ENCODE measurements at places on chromosomes 7 and 10. TPM values are rescaled to one million over a fixed set of nuclear protein-coding genes. Genes with fewer than 3 reads are reported as not detected.

DNA sequence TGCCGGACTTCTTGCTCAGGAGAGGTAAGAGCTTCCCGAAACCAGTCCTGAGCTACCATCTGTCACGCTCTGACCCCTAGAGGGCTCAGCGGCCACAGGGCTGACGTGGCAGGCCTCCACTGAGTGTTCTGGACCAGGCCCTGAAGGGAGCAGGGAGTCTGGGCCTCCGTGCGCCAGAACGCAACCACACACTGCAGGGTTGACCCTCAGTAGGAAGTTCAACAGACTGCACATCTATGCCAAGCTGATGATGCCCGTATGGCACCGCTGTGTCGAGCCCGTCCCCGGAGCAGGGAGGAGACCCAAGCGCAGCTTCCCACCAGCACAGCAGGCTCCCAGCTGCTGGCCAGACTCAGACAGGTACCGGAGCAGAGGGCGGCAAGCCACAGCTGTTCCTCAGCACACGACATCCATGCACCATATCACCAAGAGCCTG is 39.2 kb downstream of the CAMK2B start:
- no peaks in the 10 kb centered on the region for H3K4me1 ChIP-seq
- no peaks in the 10 kb centered on the region for H3K36me3 ChIP-seq
- H3K4me3 ChIP-seq: no peak overlapping the region
- H3K27me3 ChIP-seq: peaks cover 9% of the 10 kb centered on the region
- H3K27ac ChIP-seq: no peak overlapping the region
- peak; percentile 7 for DNase-seq

DNA sequence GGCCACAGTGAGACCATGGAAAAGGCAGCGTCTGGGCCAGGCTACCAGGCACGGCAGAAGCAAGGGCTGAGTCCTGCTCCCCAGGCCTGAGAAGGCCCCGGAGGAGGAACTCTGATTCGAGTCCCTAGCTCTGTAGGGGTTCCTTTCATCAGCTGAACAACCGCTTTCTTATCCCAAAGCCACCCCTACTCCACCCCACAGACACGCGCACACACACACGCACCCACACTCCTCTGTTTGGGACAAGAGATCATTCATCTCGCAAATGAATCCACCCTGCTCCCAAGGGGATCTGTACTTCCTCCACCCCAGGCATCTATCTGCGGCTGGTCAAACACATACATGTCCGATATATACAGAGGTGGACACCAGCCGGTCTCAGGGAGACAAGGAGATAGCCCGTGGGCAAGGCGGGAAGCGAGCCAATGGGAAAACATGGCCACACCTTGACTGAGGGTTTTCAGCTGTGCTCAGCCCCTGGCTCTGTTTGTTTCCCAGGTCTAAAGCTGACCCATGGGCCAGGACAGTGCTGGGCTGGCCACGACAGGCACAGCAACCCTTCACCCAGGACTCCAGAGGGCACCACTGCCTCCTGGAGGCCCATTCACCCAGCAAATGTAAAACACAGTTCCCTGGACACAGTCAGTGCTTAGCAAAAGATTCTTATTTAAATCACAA is 7.3 kb downstream of the ZCCHC24 start:
- H3K4me1 ChIP-seq: peaks cover 13% of the 10 kb centered on the region
- H3K4me3 ChIP-seq: no peak overlapping the region
- no peaks in the 10 kb centered on the region for H3K36me3 ChIP-seq
- H3K27ac ChIP-seq: no peak overlapping the region
- no peak for DNase-seq

PMPCB gene
- total RNA-seq: 81.9 TPM

ZNF777 gene
- 10.1 TPM for total RNA-seq

- no peaks in the 10 kb centered on the region for H3K36me3 ChIP-seq
- no peaks in the 10 kb centered on the region for H3K4me1 ChIP-seq
- H3K4me3 ChIP-seq: no peak overlapping the region
- H3K27me3 ChIP-seq: peaks cover 3% of the 10 kb centered on the region
These were observed 201.5 kb downstream of the GRID1 start for GRCh38 chr10:86164960-86165630.

GRCh38 chr10:102643336-102644065 is 778 bp upstream of the TRIM8 start:
- peaks cover 31% of the 10 kb centered on the region for H3K4me1 ChIP-seq
- peak overlapping the region; percentile 92 for H3K27ac ChIP-seq

DNA sequence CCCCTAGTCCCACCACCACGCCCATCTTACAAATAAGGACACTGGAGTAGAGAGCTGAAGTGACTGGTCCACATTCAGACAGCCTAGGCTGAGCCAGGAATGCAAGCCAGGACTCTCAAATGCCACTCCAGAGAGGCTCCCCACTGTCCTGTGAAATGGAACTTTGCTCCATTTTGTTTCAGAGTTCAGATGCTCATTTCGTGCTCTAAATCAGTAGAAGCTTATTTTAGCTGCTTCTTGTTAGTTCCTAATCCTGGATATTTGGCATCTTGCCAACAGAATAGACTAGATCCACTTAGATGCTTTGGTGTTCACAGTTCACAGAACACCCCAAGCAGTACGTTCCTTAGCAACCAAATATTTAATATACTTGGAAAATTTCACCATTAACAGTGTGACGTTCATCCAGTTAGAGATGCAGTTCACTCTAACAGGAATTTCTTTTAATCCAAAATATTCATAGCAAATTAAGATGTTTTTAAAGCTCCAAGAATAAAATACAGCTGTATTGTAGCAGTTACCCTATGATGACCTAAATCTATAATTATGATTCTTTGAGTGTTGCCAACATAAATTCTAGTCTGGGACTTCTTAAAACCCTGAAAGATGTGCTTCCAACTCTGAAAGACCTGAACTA is 7.3 kb downstream of the MMP21 start:
- H3K4me1 ChIP-seq: no peaks in the 10 kb centered on the region
- no peak for DNase-seq
- H3K27me3 ChIP-seq: no peaks in the 10 kb centered on the region
- peaks cover 30% of the 10 kb centered on the region for H3K36me3 ChIP-seq

DNA sequence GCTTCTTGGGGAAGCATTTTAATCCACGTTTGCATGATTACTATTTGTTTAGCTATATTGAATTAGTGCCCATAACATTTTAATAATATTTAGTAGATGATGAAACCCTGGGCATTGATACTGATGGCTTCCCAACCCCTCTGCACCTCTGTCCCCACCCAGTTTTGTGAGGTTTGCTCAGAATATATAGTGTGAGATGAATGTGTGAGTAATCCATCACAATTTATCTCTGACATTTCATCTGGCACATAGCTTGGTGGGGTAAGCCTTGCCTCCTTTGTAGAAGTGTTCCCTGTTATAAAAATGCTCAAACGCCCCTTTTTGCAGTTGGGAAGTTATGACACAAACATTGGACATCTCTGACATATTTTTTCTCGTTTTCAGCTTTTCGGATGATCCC is 104.2 kb downstream of the WNT2 start:
- H3K36me3 ChIP-seq: peaks cover 6% of the 10 kb centered on the region
- H3K4me3 ChIP-seq: no peak overlapping the region
- H3K27ac ChIP-seq: no peak overlapping the region
- no peaks in the 10 kb centered on the region for H3K27me3 ChIP-seq

DNA sequence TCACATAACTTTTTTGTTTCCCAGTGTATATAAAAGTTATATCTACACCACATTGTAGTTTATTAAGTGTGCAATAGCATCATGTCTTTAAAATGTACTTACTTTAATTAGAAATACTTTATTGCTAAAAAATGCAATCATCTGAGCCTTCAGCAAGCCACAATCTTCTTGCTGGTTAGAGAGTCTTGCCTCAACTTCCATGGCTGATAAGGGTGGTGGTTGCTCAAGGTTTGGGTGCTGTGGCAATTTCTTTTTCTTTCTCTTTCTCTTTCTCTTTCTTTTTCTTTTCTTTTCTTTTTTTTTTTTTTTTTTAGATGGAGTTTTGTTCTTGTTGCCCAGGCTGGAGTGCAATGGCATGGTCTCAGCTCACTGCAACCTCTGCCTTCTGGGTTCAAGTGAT is 360.0 kb downstream of the MAGI2 start:
- H3K27ac ChIP-seq: no peak overlapping the region
- H3K4me3 ChIP-seq: no peak overlapping the region
- no peaks in the 10 kb centered on the region for H3K36me3 ChIP-seq
- no peaks in the 10 kb centered on the region for H3K4me1 ChIP-seq
- no peak for DNase-seq

GRCh38 chr10:79269443-79269842 is 77.8 kb upstream of the PPIF start:
- no peak overlapping the region for H3K27ac ChIP-seq
- no peak overlapping the region for H3K4me3 ChIP-seq
- no peaks in the 10 kb centered on the region for H3K27me3 ChIP-seq
